Muscle of arm (tissue), 14 donors: ENCODE measurements at places on chromosomes 2 and 18. TPM values are rescaled to one million over a fixed set of nuclear protein-coding genes. Genes with fewer than 3 reads are reported as not detected.

DNA sequence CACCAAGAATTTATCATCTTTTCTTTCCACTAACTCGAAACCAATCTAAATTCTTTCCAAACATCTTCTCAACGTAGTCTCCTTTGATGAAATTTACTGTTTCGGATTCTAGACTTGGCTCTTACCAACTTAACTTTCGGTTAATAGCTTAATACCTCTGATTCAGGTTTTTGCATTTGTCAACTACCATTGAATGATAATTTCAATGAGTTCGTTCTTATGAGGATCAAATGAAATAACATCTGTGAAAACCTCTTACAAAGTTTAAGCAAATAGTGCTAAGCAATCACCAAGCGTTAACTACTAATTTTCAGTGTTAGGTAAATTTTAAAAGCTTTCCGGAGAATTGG is 593 bp upstream of the NRBP1 start:
- no peak for DNase-seq

GRCh38 chr2:232749331-232749730 is 27.0 kb downstream of the KCNJ13 start:
- no peak for DNase-seq

The LAMA3 gene
- 6.5 TPM for polyA plus RNA-seq

- DNase-seq = no peak
Observed at GRCh38 chr18:8795586-8796325, 90.4 kb downstream of the MTCL1 start.

DNA sequence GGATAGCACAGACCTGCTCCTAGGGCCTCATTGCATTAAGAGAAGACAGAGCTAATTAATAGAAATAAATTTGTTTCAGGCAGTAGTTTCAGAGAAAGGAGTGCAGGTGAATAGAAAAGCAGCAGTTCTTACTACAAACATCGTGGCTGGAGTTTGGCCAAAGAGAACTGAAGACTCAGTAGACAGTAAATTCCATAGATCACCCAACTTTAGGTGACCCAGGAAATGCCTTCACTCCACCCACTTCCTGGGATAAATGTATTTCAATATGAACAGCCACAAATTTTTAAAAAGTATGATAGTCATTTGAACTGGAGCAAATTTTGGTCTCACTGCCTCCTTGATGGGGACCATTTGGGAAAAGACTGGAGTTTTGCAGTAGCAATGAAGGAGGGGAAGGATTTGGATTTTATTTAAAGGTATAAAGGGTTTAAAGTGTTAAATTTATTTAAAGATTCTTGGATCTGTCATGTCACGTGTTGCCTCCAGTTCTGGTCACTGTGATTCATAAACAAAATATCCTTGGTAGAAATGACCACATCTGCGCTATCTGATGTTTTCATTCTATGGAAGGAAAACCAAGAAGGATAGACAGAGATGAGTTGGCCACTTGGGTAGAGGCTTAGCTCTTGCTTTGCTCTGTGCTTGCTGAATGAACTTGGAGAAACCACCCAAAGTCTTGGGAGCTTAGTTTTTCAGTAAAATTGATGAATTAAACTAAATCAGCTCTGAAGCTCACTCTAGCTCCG is 390.2 kb downstream of the THSD7B start:
- no peak for DNase-seq

DNA sequence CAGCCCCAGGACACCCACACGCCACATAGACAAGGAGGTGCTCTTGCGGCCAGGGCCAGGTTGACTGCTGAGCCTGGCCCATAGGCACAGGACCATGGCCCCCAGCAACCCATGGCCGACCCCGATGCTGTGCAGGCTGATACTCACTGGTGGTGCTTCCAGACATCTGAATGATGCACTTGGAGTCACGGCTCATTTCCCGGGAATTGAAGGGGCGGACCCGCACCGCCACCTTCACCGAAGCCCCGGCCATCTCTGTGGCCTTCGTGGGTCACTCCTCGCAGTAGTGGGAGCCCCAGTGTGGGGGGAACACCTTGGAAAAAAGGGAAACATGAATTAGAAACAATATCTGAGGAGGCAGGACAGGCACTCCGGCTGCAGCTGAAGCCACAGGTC is 22.5 kb downstream of the KIF1A start:
- no peak for DNase-seq

DNA sequence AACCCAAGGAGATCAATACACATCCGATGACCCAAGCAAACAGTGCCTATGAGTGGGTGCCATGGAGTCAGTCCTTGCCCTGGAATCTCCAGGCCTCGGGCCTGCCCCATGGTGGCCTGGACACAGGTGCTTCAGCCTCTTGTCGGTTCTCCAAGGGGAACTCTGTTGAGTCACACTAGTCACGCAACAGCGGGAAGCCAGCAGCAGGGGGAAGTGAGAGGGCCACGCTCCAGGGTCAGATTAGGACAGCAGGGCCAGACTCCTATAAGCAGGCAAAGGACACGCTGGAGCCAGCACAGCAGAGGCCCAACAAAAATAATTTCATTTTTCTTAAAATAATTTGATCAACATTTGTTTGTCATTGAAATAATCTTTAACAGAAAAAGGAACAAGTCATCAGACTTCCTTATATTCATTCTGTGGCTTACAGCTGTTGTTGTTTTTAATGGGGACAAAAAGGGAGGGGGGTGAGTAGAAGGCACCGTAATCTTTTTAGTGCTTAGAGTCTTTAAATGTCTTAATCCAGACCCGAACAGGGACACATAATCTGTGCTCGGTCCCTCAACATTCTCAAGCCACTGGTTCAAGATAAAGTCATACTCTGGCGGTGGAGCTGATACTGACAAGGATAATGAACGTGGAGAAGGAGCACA is 16.4 kb upstream of the ARMC9 start:
- DNase-seq = no peak

DNA sequence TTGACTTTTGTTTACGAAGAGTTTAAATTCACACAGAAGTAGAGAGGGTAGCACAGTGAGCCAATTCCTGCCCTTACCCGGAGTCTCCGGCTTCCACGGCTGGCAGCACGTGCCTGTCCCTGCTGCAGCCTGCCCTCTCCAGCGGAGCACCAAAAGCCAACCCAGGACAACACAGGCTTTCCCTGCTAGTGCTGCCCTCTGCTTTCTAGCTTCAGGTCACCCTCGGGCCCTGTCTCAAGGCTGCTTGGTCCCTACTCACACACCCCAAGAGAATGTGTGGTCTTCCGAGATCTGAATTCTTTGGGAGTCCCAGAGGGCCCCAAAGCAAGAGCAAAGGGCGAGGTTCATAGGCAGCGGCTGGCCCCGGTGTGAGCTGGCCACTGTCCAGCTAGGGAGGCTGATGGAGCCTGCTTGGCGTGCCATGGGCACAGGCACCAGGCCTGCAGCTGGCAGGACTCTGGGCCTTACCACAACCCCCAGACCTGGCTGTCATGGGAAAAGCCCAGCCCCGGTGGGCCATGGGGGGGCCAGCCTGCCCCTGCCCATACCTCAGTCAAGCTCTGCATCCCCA is 7.0 kb upstream of the HS6ST1 start:
- no peak for DNase-seq

The PLCL1 gene
- polyA plus RNA-seq = 22.6 TPM
